ENCODE measurements at places on chromosomes 7 and 10. TPM values are rescaled to one million over a fixed set of nuclear protein-coding genes. Genes with fewer than 3 reads are reported as not detected.

PDK4 gene
- total RNA-seq = 188 TPM

DNA sequence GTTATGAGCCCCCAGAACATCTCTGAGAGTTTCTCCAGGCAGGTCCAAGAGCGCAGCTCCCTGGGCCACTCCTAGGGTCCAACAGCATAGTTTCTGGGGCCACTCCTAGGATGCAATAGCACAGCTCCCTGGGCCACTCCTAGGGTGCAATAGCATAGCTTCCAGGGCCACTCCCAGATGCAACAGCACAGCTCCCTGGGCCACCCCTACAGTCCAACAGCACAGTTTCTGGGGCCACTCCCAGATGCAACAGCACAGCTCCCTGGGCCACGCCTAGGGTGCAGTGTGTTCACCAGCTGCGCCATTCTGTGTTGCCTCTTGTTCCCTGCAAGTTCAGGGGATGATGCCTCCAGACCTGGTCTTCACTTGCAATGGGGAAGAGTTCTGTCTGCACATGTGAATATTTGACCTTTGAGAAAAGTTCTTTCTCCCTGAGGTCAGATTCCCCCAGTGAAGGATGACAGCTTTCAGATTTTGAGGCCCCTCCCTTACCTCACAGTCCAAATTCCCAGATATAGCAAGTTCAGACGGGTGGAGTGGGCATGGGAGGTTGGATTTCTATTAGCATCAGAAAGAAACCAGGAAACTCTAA is 43.0 kb upstream of the LEP start:
- no peak overlapping the region for H3K27ac ChIP-seq
- H3K4me3 ChIP-seq = no peak overlapping the region
- DNase-seq = no peak
- peaks cover 7% of the 10 kb centered on the region for H3K4me1 ChIP-seq

GRCh38 chr7:132837529-132837928 is 244.4 kb downstream of the CHCHD3 start:
- H3K27me3 ChIP-seq = no peaks in the 10 kb centered on the region
- H3K36me3 ChIP-seq = no peaks in the 10 kb centered on the region
- DNase-seq = no peak
- H3K4me3 ChIP-seq = no peak overlapping the region

DNA sequence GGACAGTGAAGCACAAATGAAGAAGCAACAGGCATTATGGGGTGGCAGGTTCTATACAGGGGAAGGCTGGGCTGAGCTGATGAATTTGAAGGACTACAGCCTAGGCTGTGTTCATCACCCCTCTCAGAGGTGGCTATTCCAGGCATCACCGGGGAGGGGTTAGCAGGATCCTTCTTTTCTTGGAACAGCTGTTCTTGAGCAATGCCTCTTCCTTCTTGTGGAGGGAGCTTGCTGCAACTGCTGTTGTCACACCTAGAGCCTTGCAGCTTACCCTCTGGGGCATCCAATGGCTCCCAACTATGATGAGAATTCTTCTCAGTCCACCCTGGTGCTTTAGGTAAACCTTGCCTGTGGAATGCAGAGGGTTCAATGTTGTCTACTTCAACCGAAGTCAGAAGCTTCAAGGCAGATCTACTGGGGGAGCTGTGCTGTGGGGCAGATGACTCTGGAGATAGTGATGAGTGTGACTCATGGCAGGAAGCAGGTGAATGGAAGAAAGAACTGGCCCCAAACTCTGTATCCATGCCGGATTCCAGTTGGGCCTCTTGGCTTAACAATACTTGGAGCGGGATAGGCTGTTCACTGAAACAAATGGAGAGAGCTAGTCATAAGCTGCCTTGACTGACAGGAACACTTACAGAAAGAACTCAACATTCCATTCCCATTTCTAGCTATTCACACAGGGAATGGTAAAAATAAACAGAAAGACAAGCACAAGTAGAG is 21.5 kb upstream of the PPP3CB start:
- H3K36me3 ChIP-seq = no peaks in the 10 kb centered on the region
- no peak for DNase-seq
- no peak overlapping the region for H3K27ac ChIP-seq
- H3K4me3 ChIP-seq = no peak overlapping the region

DNA sequence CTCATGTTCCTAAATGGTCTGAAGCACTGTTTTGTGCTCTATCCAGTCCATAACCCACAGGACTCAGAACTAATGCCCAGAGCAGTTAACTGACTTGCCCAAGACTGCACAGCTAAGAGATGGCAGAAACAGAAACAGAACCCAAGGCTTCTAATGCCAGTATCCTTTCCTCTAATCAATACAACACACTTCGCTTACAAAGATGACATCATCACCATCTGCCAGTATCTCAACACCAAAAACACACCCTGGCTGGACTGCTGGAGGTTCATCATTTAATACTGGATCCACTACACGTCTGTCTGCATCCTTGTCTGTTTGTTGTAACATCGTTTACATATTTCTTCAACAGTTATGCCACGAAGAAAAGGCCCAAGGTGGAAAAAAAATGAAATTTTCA is 165.3 kb downstream of the SFMBT2 start:
- DNase-seq = no peak
- no peak overlapping the region for H3K4me3 ChIP-seq
- no peaks in the 10 kb centered on the region for H3K4me1 ChIP-seq
- H3K27me3 ChIP-seq = no peaks in the 10 kb centered on the region
- no peaks in the 10 kb centered on the region for H3K36me3 ChIP-seq
- no peak overlapping the region for H3K27ac ChIP-seq

- H3K4me1 ChIP-seq = no peaks in the 10 kb centered on the region
- no peaks in the 10 kb centered on the region for H3K27me3 ChIP-seq
- no peak overlapping the region for H3K27ac ChIP-seq
- DNase-seq = no peak
These were observed 122.9 kb upstream of the MYO3A start for GRCh38 chr10:25811052-25811685.

DNA sequence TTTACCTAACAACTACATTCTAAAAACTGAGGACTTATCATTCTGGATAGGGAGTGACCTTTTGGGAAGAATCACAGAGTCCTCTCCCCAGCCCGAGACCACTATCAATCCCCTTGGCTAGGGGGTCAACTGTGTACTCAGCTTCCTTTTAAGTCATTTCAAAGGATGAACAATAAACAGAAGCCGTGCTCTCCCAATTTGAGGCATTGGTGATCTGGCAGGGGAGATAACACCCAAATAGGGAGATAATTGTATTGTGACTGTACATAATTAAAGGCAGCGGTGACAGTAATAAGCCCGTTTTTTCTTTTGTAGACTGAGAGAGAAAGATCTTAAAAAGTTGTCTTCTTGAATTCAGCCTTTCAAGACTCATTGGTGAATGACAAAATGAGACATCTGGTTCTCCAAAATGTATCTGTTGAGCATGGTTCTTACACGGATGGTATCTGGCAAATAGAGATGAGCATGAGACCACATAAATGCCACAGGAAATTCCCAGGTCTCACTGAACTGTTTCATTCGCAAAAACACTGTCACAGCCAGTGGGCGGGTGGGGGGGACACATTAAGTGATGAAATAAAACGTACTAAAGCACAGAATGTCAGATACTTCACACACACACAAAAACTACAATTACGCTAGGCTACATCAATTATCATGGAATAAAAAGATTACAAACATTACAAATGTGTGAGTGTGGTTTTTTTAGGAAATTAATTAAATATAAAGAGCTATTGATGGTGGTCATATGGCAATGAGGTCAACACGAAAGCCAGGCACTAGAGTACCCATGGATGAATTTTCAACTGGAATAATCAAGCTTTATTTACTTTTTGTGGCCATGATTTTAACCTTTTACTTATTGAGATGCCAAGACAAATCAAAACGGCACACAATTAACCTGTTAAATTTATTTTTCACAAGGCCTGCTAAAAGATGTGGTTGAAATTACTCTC is 108.4 kb downstream of the HIPK2 start:
- no peak overlapping the region for H3K27ac ChIP-seq
- DNase-seq = no peak
- no peaks in the 10 kb centered on the region for H3K36me3 ChIP-seq
- H3K4me3 ChIP-seq = no peak overlapping the region
- no peaks in the 10 kb centered on the region for H3K4me1 ChIP-seq

GRCh38 chr7:27100694-27101170 is 1.8 kb downstream of the HOXA2 start:
- peak overlapping the region; percentile 93 for H3K27ac ChIP-seq
- no peak overlapping the region for H3K4me3 ChIP-seq
- H3K36me3 ChIP-seq = no peaks in the 10 kb centered on the region
- H3K27me3 ChIP-seq = no peaks in the 10 kb centered on the region
- H3K4me1 ChIP-seq = no peaks in the 10 kb centered on the region
- no peak for DNase-seq

DNA sequence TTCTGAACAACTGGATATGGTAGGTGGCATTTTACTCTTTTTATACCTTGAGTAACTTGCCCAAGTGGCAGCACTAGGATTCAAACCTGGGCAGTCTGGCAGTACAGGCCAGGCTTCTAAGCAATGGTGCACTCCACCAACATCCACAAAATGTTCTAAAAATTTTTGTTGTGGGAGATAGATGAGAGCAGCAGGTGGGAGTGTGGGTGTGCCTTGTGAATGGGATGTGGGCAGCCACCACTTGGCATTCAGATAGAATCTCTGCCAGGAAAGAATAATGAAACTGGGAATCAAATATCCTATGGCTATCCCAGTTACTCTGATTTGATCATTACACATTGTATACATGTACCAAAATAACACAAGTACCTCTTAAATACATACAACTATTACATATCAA is 810.7 kb downstream of the MAGI2 start:
- H3K4me1 ChIP-seq = no peaks in the 10 kb centered on the region
- no peak overlapping the region for H3K4me3 ChIP-seq
- no peak for DNase-seq
- H3K27me3 ChIP-seq = no peaks in the 10 kb centered on the region
- H3K36me3 ChIP-seq = no peaks in the 10 kb centered on the region

DNA sequence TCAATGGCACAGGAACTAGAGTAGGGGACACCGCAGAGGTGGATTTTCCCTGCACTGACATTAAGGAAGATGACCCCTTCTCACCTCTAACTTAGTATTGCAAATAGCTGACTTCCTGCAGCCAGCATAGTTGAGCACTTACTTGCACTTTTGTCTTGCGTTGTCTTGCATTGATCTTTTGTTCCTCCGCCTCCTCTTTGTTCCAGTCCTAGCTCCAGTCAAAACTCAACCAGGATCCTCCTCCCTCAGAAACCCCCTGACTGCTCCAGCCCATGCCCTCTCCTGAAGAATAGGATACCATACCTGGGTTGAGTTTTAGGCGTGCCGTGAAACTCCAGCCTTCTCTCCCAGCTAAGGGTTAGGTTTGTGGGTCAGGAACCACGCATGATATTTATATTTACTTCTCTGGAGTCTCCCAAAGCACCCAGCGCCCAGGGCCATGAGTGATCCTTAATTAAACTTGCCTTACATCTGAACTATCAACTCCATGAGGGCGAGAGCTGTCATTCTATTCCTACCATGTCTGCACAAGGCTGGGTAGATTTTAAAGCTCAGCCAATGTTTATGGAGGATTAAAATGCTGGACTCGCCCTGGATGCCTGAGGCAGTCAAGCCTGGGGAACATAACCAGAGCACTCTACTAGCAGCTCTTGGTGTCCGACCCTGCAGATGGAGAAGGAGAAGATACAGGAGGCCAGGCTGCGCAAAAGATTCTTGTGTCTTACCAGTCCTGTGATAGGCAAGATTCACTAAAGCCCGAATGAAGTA is 14.1 kb downstream of the ZNF467 start:
- H3K4me1 ChIP-seq = no peaks in the 10 kb centered on the region
- H3K27ac ChIP-seq = no peak overlapping the region
- no peaks in the 10 kb centered on the region for H3K27me3 ChIP-seq
- DNase-seq = no peak

- H3K36me3 ChIP-seq = no peaks in the 10 kb centered on the region
- H3K4me1 ChIP-seq = no peaks in the 10 kb centered on the region
- no peak overlapping the region for H3K4me3 ChIP-seq
- DNase-seq = peak; percentile 67
These were observed 134.4 kb upstream of the FAM3C start for GRCh38 chr7:121530227-121531174.

GRCh38 chr7:66205741-66206090 is 582 bp downstream of the TPST1 start:
- H3K27me3 ChIP-seq = no peaks in the 10 kb centered on the region
- no peak for DNase-seq
- peak overlapping the region; percentile 71 for H3K4me3 ChIP-seq
- H3K4me1 ChIP-seq = no peaks in the 10 kb centered on the region

- no peak overlapping the region for H3K27ac ChIP-seq
- H3K36me3 ChIP-seq = no peaks in the 10 kb centered on the region
- no peaks in the 10 kb centered on the region for H3K27me3 ChIP-seq
- H3K4me1 ChIP-seq = peaks cover 6% of the 10 kb centered on the region
- no peak overlapping the region for H3K4me3 ChIP-seq
These were observed 35.2 kb upstream of the MXI1 start for GRCh38 chr10:110172155-110172554.

DNA sequence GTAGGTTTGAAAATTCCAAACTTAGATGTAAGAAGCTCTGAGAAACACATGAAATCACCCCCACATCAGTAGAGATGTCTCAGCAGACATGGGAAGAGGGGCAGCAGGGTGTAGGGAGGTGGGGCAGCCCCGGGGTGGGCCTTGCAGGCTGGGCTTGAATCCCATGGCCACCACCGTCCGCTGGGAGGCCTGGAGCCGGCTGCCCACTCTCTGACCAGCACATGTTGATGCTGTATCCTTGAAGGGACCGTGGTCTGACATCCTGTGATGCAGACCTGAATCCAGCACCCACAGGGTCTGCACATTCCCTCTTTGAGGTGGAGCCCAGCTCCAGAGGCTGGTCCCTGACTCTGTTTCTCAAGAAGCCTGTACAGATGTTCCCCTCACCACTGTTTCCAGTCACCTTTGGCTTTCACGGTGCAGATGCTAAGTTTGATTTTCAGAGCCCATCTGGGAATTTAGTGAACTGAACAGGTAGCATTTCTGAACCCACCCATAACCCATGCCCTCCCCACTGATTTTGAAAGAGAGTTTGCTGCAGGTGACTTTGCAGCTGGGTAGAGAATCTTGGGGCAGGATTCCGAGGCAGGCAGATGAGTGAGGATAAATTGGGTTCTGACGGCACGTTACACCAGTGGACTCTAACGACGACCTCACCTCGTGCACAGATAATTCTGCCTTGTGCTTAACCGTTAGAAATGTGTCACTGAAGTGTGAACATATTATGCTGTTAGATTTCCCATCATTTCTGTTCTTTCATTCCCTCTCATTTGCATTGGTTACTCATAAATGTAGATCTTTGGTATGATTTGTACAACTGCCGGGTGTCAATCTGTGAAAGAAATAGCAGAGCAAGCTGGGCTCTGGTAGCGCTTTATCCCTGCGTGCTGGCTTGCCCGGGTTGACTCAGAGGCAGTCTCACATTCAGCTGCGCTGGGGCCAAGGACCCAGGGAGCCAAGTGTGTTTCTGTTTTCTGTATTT is 45.7 kb downstream of the IKZF1 start:
- no peak overlapping the region for H3K4me3 ChIP-seq
- no peaks in the 10 kb centered on the region for H3K27me3 ChIP-seq

MUC3A gene
- total RNA-seq = 85.8 TPM
